ENCODE measurements at places on chromosomes 13 and 19. TPM values are rescaled to one million over a fixed set of nuclear protein-coding genes. Genes with fewer than 3 reads are reported as not detected.

UPK1A gene
- total RNA-seq: not detected

VAV1 gene
- not detected for total RNA-seq

LIG1 gene
- total RNA-seq: 30.8 TPM

ZNF681 gene
- 0.83 TPM for total RNA-seq

PSG2 gene
- total RNA-seq: 0.28 TPM

SUPT20H gene
- 46.6 TPM for total RNA-seq

VSTM1 gene
- not detected for total RNA-seq

ALOX5AP gene
- total RNA-seq: not detected

Data from IMR-90 (cell line).